ENCODE measurements at places on chromosomes 2 and 18. TPM values are rescaled to one million over a fixed set of nuclear protein-coding genes. Genes with fewer than 3 reads are reported as not detected.

DNA sequence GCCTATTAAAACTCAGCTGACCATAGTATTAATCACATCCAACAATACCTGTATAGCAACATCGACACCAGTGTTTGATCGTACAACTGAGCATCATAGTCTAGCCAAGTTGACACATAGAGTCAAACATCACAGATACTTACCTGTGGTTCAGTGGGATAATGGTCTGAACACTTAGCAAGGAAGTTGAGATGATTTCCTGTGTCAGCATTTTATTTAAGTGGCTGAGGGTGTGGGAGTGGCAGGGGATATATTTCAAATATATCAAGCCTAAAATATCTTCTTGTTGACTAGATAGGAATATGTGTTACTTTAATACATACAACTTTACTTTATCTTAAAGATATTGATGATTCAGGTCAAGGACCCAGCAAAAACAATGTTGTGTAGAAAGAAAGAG, 1038.6 kb downstream of the TSN start:
- DNase-seq: no peak

GRCh38 chr2:100013892-100014677, 128.3 kb downstream of the AFF3 start:
- no peak for DNase-seq

- no peak for DNase-seq
These were observed 363.7 kb upstream of the SPHKAP start for GRCh38 chr2:228545041-228545747.

DNA sequence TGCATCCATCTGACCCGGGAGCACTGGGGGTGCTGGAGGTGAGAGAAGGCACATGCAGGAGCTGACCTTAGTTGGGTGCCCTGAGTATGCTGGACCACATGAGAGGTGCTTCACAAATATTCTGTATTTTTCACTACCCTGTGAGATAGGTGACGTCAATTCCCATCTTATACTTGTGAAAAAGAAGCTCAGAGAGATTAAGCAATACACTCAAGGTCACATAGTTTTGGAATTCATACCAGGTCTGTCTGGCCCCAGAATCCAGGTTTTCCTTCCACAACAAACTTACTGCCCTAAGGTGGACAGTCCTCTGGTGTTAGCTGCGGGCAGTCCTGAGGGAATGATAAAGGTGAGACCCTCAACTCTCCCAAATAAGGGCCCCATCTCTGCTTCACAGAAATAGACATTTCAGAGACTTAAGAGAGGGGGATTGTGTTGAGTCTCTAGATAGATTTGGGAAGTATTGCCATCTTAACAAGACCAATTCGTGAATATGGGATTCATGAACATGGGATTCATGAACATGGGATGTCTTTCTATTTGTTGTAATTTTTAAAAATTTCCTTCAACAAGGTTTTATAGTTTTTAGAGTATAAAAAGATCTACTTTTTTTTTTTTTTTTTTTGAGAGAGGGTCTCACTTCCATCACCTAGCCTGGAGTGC, 64.0 kb upstream of the SMAD7 start:
- DNase-seq: no peak

GRCh38 chr2:37189452-37190153, 1.1 kb upstream of the SULT6B1 start:
- DNase-seq: no peak

DNA sequence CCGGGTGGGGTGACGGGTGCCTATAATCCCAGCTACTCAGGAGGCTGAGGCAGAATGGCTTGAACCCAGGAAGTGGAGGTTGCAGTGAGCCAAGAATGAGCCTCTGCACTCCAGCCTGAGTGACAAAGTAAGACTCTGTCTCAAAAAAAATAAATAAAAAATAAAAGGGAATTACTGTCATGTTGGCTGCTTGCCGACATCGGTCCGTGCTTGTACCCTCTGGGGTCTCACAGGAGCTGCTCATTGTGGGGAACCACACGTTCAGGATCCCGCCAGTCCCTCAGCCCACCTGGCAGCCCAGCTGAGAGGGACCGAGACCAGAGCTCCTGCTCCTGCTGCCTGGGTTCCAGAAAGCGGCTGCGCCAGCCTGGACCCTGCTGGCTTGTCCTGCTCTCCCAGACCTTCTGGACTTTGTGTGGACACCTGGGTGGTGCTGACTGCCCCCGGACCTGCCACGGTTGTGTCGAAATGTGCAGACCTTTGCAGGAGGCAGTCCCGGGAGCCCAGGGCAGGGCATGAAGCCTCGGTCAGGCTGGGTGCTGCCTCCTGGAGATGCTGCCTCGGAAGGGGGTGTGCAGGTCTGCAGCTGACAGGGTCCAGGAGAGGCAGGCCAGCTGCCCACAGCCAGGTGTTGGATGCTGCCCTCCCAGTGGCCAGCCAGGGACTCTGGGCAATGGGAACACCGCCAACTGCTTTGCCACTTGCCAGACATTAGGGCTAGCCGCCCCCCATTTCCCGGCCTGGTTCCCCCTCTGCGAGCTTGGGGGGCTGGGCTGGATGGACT, 16.4 kb downstream of the KLF11 start:
- DNase-seq: no peak

DNA sequence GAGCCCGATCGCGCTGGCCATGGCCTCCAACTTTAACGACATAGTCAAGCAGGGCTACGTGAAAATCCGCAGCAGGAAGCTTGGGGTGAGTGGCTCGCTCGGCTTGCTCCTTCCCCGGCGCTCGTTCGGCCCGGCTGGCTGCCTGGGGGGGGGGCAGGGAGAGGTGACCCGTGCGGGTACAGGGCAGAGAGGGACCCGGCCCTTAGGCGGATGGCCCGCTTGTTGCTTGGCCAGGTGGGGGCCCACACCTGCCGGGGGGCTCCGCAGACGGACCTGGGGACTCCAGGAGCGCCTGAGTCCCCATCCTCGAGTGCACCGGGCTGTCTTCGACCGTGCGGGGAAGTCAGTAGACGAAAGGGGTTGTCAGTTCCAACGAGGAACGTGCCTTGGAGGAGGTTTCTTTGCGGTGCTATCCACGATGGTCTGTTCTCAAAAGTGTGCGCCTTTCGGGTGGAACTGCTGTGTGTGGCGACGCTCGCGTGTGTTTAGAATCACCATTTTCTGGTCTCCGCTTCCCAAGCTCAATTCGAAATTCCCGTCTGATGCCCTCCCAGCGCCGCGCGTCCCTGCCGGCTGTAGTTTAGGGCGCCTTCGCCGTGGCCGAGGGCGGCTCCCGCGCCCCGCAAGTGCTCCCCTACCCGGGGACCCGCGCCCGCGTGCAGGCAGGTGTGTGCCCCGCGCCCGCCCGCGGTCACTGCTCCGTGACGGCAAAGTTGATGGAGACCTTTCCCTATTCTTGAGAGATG, 711 bp downstream of the DOK6 start:
- no peak for DNase-seq

GRCh38 chr18:62717925-62718800, 2.8 kb downstream of the PHLPP1 start:
- no peak for DNase-seq

DNA sequence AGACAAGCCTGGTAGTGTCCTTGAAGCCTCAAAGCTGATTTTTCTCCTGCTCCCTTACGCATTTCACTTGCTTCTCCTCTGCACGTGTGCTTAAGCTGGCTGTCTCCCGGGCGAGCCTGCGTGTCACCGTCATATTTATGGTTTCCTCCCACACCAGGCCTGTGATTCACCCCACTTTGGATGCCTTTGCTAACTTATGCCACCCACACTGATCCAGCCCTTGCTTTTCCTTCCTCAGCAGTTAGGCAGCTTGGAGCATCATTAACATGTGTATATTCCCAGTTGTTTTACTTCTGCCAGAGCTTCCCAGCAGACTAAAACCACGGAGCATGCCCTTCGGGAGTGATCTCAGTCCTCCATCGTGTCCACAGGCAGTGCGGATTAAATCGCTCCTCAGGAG, 2.2 kb downstream of the ST3GAL5 start:
- DNase-seq: peak; percentile 25

Gene MDH1B
- total RNA-seq: 1.2 TPM

Gene DSG1
- not detected for total RNA-seq

Gene DPP10
- total RNA-seq: not detected

All from CD8-positive, alpha-beta memory T cell (primary cell).